ENCODE measurements at places on chromosomes 11 and 22. TPM values are rescaled to one million over a fixed set of nuclear protein-coding genes. Genes with fewer than 3 reads are reported as not detected.

The ZBED4 gene
- 11.2 TPM for total RNA-seq

The OR51I1 gene
- total RNA-seq: not detected

The C22orf42 gene
- not detected for total RNA-seq

The DRD4 gene
- 0.12 TPM for total RNA-seq

The IGLL1 gene
- not detected for total RNA-seq

The PHLDB1 gene
- total RNA-seq: 7.3 TPM

The CHRDL2 gene
- 4.6 TPM for total RNA-seq

The OR52D1 gene
- not detected for total RNA-seq

The CARD18 gene
- not detected for total RNA-seq

The LBHD1 gene
- 5.1 TPM for total RNA-seq

The HDAC10 gene
- total RNA-seq: 11.1 TPM

The BRMS1 gene
- total RNA-seq: 76.7 TPM

The RBMXL2 gene
- total RNA-seq: not detected

The PLA2G3 gene
- not detected for total RNA-seq

The PKNOX2 gene
- not detected for total RNA-seq

The SYCE3 gene
- not detected for total RNA-seq

The SCN4B gene
- total RNA-seq: 0.06 TPM

The CBLIF gene
- total RNA-seq: not detected

The LUZP2 gene
- not detected for total RNA-seq

The APOA1 gene
- total RNA-seq: 0.13 TPM

The UCP3 gene
- total RNA-seq: 0.89 TPM

Measured in A549 treated with Hydrocortisone at 1 μM for 4 hours (cell line).